ENCODE measurements at places on chromosomes 1 and 21. TPM values are rescaled to one million over a fixed set of nuclear protein-coding genes. Genes with fewer than 3 reads are reported as not detected.

The ANKRD34A gene
- total RNA-seq, result 1.2 TPM

The FCGR3B gene
- not detected for total RNA-seq

The SPRR5 gene
- total RNA-seq, result not detected

The CYP4Z1 gene
- not detected for total RNA-seq

The FAM72D gene
- 6.2 TPM for total RNA-seq

The SPRR4 gene
- total RNA-seq, result not detected

The AIM2 gene
- total RNA-seq, result 3.9 TPM

The SSU72 gene
- 132 TPM for total RNA-seq

The FMO3 gene
- not detected for total RNA-seq

The PADI1 gene
- not detected for total RNA-seq

The KCNQ4 gene
- total RNA-seq, result 0.89 TPM

The RGS1 gene
- not detected for total RNA-seq

The ETS2 gene
- 16.9 TPM for total RNA-seq

The HMGCS2 gene
- total RNA-seq, result not detected

The SAMD11 gene
- total RNA-seq, result not detected

The MYBPH gene
- not detected for total RNA-seq

The DNASE2B gene
- total RNA-seq, result not detected

The HSD3B2 gene
- not detected for total RNA-seq

The TBX15 gene
- 3.2 TPM for total RNA-seq

- H3K27me3 ChIP-seq, result no peaks in the 10 kb centered on the region
- peak overlapping the region; percentile 78 for H3K27ac ChIP-seq
- H3K4me3 ChIP-seq, result no peak overlapping the region
These were observed 52.1 kb upstream of the F3 start for GRCh38 chr1:94593611-94594010.

DNA sequence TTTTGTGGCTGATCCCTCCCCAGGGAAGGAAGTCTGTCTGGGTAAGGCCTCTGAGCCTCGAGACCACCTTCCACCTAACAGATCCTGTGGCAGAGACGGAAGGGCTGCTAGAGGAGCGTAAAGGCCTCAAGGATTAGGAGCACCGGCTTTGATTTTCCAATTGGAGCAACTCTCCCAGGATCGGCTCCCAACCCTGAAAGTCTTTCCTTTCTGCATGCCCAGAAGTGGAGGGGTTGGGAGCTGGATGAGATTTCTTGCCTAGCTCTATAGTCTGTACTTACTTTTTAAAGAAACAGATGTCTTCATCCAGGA, 41.4 kb downstream of the ELK4 start:
- no peak overlapping the region for H3K4me3 ChIP-seq
- H3K36me3 ChIP-seq, result no peaks in the 10 kb centered on the region
- no peak overlapping the region for H3K27ac ChIP-seq
- no peaks in the 10 kb centered on the region for H3K27me3 ChIP-seq

- H3K4me3 ChIP-seq, result no peak overlapping the region
- no peaks in the 10 kb centered on the region for H3K36me3 ChIP-seq
- no peaks in the 10 kb centered on the region for H3K27me3 ChIP-seq
These were observed 69.7 kb upstream of the IPO9 start for GRCh38 chr1:201759194-201759815.

GRCh38 chr1:168110896-168111545, 25.7 kb downstream of the GPR161 start:
- no peak overlapping the region for H3K4me3 ChIP-seq
- H3K36me3 ChIP-seq, result peaks cover 23% of the 10 kb centered on the region
- H3K27me3 ChIP-seq, result no peaks in the 10 kb centered on the region
- no peak for DNase-seq
- no peak overlapping the region for H3K27ac ChIP-seq
- H3K4me1 ChIP-seq, result peaks cover 5% of the 10 kb centered on the region

DNA sequence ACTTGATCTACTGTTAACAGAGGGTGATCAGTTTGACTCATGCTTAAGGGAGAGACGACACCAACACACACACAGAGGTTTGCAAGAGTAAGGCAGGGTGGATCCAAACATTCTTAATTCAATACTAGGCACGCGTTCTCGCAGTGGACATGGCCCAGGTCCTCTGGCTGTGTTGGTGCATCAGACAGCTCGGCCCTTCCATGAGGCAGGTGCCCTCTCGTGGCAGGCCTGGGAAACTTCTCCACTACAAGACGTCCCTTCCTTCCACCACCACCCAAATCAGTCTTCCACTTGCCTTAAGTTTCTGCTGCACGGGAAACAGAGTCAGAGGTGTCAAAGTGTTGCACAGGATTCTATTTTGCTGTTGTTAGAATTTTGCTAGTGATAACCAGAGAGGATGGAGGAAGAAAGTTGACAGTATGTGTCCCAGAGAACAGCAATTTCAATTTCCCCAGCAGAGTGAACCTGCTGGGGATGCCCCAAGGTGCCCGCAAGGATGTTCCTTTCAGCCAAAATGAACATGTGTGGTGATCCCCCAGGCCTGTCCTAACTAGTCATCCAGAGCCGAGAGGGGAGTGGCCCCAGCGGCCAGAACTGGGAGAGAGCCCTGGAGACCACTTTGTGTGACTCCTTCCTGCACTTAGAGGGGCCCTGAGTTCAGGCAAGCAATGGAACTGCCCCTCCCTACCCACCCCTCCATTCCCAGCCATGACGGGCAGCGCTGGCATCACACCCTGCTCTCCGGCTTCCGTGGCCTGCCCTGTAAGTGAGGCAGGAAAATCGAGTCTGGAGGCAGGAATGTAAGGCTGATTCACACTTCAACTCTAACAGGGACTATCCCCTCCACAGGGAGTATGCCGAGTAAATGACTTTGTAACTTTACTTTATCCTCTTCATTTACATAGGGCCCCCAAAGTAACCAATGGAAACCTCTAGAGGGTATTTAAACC, 34.8 kb downstream of the MX1 start:
- H3K4me1 ChIP-seq, result peaks cover 9% of the 10 kb centered on the region
- H3K27ac ChIP-seq, result no peak overlapping the region
- H3K27me3 ChIP-seq, result no peaks in the 10 kb centered on the region
- peak; percentile 59 for DNase-seq

GRCh38 chr1:90411185-90411584, 305.9 kb downstream of the BARHL2 start:
- no peak overlapping the region for H3K27ac ChIP-seq
- H3K27me3 ChIP-seq, result no peaks in the 10 kb centered on the region
- no peak for DNase-seq
- H3K4me3 ChIP-seq, result no peak overlapping the region
- no peaks in the 10 kb centered on the region for H3K4me1 ChIP-seq
- no peaks in the 10 kb centered on the region for H3K36me3 ChIP-seq

DNA sequence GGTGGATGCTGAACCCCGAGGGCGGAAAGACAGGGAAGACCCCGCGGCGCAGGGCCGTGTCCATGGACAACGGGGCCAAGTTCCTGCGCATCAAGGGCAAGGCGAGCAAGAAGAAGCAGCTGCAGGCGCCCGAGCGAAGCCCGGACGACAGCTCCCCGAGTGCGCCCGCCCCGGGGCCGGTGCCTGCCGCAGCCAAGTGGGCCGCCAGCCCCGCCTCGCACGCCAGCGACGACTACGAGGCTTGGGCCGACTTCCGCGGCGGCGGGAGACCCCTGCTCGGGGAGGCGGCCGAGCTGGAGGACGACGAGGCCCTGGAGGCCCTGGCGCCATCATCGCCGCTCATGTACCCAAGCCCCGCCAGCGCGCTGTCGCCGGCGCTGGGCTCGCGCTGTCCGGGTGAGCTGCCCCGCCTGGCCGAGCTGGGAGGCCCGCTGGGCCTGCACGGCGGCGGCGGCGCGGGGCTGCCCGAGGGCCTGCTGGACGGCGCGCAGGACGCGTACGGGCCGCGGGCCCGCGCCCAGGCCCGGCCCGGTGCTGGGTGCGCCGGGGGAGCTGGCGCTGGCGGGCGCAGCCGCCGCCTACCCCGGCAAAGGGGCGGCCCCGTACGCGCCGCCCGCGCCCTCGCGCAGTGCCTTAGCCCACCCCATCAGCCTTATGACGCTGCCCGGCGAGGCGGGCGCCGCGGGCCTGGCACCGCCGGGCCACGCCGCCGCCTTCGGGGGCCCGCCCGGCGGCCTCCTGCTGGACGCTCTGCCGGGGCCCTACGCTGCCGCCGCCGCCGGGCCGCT, 20.7 kb downstream of the FOXO6 start:
- no peaks in the 10 kb centered on the region for H3K36me3 ChIP-seq
- peaks cover 10% of the 10 kb centered on the region for H3K4me1 ChIP-seq
- no peak for DNase-seq

DNA sequence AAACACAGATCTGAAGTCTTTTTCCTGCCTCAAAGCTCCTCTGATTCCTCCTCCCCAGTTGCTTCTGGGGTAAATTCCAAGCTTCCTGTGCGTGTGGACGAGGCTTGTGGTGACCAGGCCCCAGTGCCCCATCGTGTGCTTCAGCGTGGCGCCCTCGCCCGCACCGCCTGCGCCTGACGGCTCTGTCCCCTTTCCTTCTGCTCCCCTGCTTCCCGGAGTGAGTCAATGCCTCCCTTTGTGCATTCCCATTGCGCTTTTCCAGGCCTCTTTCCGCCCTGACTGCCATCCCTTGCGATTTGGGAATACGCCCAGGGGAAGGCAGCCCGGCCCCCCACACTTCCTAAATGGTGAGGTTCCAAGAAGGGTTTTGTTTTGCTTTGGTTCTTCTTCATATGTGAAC, 36.3 kb downstream of the FAAP20 start:
- peak overlapping the region; percentile 72 for H3K27ac ChIP-seq
- no peak for DNase-seq
- peaks cover 12% of the 10 kb centered on the region for H3K36me3 ChIP-seq
- no peaks in the 10 kb centered on the region for H3K4me1 ChIP-seq

DNA sequence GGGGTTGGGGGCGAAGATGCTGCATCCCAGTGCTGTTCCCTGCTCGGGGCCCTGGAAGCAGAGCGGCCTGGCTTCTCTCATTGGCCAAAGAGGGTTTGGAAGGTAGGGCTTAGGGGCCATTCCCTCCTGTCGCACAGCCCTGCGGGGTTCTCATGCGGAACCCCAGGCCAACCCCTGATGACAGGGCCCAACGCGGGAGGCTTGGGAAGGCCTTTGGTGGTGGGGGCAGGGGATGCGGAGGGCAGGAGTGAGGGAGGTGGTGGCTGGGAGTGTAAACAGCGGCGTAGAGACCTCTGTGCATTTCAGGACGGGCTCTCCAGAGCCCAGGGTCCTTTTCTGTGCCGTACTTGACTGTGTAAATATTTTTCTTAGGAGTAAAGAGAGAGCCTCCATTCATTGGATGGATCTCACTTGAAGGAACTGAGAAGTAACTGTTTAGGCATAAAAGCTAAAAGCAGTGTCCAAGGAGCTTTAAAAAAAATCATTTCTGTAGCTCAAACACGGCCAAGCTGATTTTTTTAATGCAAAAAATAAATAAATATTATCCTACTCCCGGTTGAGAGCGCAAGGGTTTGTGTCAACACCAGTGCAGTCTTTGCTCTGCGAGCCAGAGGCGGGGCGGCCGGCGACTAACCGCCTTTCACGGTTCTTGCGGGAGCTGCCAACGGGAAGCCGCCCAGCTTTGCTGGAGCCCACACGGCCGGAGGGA, 169.1 kb downstream of the PRDM16 start:
- no peaks in the 10 kb centered on the region for H3K4me1 ChIP-seq
- no peak overlapping the region for H3K4me3 ChIP-seq
- no peak overlapping the region for H3K27ac ChIP-seq
- DNase-seq, result no peak
- H3K36me3 ChIP-seq, result no peaks in the 10 kb centered on the region

- DNase-seq, result no peak
- peaks cover 54% of the 10 kb centered on the region for H3K27me3 ChIP-seq
- no peak overlapping the region for H3K4me3 ChIP-seq
- H3K36me3 ChIP-seq, result no peaks in the 10 kb centered on the region
- peaks cover 31% of the 10 kb centered on the region for H3K4me1 ChIP-seq
These were observed 56.2 kb downstream of the PEX14 start for GRCh38 chr1:10530756-10531495.

DNA sequence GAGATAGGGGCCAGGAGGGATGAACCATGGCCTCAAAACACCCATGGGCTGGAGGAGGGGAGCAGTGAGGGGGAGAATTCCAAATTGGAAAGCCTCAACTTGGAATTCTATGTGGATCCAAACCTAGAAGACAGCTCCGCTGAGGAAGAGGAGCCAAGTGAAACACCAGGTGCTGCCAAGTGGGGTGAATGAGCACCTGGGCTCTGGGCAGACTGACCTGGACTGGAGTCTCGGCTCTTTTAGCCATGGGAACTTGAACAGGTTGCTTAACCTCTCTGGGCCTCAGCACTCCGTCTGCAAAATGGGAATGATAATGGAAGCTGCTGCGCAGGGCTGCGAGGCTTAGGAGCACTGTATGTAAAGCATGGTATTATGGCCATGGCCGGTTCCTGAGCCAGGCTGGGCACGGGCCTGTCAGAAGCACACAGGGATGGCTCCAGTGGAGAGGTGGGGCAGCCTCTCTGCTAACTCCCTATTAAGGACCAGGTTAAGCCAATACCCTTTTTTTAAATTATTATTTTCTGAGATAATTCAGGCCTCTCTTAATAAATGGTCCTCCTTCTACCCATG, 81.5 kb downstream of the SYT2 start:
- no peaks in the 10 kb centered on the region for H3K4me1 ChIP-seq
- H3K4me3 ChIP-seq, result no peak overlapping the region

Measured in neural crest cell (in vitro differentiated cells).